Type B pancreatic cell (in vitro differentiated cells): ENCODE measurements at places on chromosomes 1 and 21.

DNA sequence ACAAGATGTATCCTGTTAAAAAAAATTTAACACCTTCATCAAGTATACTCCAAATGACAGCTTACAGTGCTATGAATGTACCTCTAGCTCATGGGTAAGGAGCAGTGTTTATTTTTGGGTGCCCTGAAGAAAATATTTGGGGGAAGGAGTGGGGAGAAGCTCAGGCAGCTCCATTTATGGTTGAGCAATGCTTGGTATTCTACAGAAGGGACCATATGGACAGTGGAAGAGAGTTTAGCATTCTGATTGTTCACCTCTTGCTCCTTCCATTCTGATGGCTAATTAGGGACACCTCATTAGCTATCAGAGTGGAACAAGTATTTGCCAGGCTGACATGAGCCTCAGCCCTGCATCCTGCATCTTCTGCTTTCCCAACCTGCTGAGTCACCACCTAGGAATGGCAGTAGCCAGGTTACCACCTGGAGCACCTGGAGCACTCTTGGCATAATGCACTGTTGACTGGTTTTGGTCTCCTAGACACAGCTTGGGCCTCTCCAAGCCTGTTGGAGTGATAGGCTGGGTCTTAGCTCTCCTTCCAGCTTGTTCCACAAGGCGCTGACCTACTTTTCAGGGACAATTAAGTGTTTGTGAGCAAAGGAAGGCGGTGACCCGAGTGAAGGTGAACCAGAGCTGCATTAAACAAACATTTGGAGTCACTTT is 62.0 kb upstream of the MACF1 start:
- DNase-seq = no peak
- H3K4me3 ChIP-seq = no peak overlapping the region
- peak overlapping the region; percentile 56 for H3K27ac ChIP-seq
- no peaks in the 10 kb centered on the region for H3K36me3 ChIP-seq
- peaks cover 22% of the 10 kb centered on the region for H3K4me1 ChIP-seq

- H3K27ac ChIP-seq = peak overlapping the region; percentile 79
- no peaks in the 10 kb centered on the region for H3K27me3 ChIP-seq
- no peaks in the 10 kb centered on the region for H3K36me3 ChIP-seq
- DNase-seq = no peak
- H3K4me3 ChIP-seq = peak overlapping the region; percentile 48
- peaks cover 9% of the 10 kb centered on the region for H3K4me1 ChIP-seq
Measured at GRCh38 chr1:117051224-117052064, 8.7 kb upstream of the TTF2 start.

GRCh38 chr1:99728494-99729235 is 37.8 kb downstream of the FRRS1 start:
- H3K27me3 ChIP-seq = no peaks in the 10 kb centered on the region
- DNase-seq = no peak
- H3K4me1 ChIP-seq = peaks cover 11% of the 10 kb centered on the region
- no peak overlapping the region for H3K27ac ChIP-seq

DNA sequence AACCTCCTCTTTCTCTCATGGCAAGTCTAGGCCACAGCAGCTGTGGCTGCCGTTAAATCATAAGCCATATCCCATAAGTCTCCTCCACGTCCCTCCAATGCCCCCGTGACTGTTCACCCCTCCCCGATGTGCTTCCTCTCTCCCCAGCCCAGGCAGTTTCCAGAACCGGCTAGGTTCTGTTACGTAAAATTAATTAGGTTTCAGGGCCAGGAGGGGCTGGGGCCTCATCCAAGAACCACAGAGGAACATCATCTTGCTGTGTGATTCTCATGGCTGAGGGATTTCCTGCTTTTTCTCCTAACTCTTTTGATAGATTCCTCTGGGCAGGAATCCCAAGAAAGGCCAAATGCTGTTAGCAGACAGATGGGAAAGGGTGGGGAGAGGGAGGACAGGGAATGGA is 141.8 kb upstream of the AJAP1 start:
- DNase-seq = no peak
- no peak overlapping the region for H3K27ac ChIP-seq
- no peaks in the 10 kb centered on the region for H3K36me3 ChIP-seq
- peaks cover 16% of the 10 kb centered on the region for H3K4me1 ChIP-seq
- H3K27me3 ChIP-seq = peaks cover 8% of the 10 kb centered on the region

DNA sequence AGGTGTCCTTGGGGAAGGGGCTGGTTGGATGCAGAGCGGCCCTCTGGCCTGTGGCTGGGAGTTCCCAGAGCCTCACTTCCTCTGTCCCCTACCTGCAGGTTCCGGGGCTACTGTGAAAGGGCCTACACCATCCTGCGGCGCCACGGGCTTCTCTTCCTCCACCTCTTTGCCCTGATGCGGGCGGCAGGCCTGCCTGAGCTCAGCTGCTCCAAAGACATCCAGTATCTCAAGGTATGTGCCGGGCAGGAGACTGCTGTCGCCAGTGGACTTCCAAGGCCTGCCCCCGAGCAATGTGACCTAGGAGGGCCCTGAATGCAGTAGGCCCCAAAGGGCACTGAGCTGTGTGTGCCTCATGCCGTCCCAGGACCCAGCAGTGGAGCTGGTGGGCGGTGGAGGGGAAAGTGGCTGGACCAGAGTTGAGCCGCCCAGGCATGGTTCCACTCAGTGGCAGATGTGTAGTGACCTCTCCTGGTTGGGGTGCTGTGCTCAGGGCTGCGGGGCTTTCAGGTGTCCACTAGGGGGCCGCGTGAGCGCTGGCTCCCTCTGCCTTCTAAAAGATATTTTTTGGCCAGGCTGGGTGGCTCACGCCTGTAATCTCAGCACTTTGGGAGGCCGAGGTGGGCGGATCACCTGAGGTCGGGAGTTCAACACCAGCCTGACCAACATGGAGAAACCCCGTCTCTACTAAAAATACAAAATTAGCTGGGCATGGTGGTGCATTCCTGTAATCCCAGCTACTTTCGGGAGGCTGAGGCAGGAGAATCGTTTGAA is 73.4 kb downstream of the PIK3CD start:
- no peak overlapping the region for H3K27ac ChIP-seq
- H3K4me1 ChIP-seq = no peaks in the 10 kb centered on the region
